Peyer's patch (tissue), 4 donors: ENCODE measurements at places on chromosomes 5 and 9. TPM values are rescaled to one million over a fixed set of nuclear protein-coding genes. Genes with fewer than 3 reads are reported as not detected.

DNA sequence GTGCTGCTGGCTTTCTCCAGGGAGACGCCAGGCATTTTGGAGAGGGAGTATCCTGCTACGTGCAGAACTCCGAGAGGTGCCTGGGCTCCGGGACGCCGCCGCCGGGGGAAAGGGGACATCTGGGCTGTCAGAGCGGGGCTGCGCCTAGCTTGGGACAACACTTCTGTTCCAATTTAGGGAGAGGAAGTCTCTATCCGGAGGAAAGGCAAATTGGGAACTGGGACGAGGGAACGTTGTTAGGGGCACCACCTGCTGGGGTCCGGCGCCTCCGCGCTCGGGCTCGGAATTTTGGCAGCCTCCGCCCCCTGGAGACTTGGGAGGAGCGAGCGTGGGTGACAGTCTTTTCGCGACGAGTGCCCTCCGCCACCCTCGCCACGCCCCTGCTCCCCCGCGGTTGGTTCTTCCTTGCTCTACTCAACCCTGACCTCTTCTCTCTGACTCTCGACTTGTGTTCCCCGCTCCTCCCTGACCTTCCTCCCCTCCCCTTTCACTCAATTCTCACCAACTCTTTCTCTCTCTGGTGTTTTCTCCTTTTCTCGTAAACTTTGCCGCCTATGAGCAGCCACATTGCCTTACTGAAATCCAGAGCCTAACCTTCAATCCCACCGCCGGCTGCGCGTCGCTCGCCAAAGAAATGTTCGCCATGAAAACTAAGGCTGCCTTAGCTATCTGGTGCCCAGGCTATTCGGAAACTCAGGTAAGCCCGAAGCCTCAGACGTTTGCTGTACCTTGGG lies 1.6 kb downstream of the TSLP start:
- DNase-seq, result peak; percentile 24
- peaks cover 4% of the 10 kb centered on the region for H3K4me1 ChIP-seq
- no peak overlapping the region for H3K27ac ChIP-seq
- no peaks in the 10 kb centered on the region for H3K36me3 ChIP-seq

GRCh38 chr5:113002423-113002822 lies 25.8 kb downstream of the DCP2 start:
- H3K36me3 ChIP-seq, result no peaks in the 10 kb centered on the region
- no peaks in the 10 kb centered on the region for H3K4me1 ChIP-seq

- no peaks in the 10 kb centered on the region for H3K36me3 ChIP-seq
- H3K27me3 ChIP-seq, result no peaks in the 10 kb centered on the region
- no peaks in the 10 kb centered on the region for H3K4me1 ChIP-seq
- no peak overlapping the region for H3K4me3 ChIP-seq
Observed at GRCh38 chr9:78940121-78940855, 631.5 kb upstream of the TLE4 start.

The RASGRF2 gene
- 6.0 TPM for total RNA-seq
